ENCODE measurements at places on chromosomes 12 and 14.

GRCh38 chr14:103656031-103656755 is 27.2 kb downstream of the KLC1 start:
- no peak for DNase-seq

- DNase-seq = no peak
Measured at GRCh38 chr12:115597157-115597712, 680.3 kb downstream of the MED13L start.

DNA sequence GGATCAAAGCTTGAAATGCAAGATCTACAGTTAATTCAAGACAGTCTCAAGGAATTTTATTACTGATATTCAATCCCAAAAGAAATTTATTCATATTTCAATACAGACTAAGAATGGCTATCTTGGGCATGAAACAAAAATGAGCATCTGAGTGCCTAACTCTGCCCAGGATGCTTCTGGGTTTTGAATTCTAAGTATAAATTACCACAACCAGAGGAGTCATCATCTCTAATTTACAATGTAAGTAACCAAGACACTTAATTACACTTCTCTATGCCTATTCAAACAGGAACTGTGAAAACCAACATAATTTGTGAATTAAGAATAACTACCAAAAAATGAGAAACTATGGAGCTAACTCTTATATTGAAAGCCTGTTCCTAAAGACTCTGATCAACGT is 14.1 kb downstream of the OSBPL8 start:
- DNase-seq = no peak

DNA sequence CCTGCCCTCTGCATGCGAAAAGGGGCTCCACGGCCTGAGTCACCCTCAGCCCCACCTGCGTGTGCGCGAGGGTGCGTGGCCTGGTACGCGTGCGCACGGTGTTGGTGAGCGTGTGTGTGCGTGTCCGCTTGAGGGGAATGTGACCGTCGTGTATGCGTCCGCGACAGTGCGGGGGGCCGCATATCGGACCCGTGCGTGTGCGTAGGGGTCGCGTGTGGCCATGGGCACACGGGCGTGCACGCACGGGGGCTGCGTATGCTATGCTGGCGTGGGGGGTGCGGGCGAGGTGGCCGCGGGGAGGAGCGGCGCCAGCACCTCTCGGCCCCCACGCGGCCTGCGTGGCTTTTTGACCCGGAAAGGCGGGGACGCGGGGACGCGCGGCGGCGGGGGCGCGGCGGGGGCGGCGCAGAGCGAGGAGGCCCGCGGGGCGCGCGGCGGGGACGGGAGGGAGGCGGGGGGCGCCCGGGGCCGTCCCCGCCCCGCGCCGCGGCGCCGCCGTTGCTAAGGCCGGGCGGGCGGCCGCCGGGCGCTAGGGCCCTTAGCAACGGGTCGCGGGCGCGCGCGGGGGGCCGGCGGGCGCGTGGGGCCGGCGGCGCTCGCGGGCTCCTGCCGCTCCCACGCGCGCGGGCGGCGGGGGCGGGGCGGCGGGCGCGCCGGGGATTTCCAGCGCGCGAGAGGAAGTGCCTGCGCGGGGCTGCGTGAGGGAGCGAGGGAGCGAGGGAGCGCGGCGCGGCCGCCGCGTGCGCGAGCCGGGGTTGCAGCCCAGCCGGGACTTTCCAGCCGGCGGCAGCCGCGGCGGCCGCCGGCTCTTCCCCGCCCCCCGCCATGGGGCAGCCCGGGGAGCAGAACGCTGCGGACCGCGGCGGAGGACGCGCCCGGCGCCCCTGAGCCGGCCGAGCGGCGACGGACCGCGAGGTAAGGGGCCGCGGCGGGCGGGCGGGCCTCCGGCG is at the start of gene TRAF3:
TRAF3 (plus strand) TSS at position 689 of the 950 bp plus-strand sequence. CDS start 92,753 bp downstream, outside the sequence.
- DNase-seq = peak; percentile 88

DNA sequence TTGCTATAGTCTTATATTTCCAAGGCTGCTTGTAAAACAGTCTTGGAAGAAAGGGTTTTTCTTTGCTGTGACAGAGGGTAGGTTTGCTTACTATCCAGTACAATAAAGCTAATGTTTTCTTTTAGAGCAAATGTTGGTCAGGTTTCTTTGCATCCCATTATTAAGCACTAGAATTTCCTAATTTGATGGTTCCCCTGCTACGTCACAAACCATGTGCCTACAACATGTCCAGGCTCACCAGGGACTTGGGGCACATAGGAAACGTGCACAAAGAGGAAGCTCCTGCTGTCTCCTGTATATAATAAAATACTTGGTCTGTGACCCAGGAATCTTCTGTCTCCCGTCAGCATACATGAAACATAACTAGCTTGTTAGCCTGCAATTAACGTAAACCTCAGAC is 486.3 kb upstream of the LRFN5 start:
- DNase-seq = no peak

DNA sequence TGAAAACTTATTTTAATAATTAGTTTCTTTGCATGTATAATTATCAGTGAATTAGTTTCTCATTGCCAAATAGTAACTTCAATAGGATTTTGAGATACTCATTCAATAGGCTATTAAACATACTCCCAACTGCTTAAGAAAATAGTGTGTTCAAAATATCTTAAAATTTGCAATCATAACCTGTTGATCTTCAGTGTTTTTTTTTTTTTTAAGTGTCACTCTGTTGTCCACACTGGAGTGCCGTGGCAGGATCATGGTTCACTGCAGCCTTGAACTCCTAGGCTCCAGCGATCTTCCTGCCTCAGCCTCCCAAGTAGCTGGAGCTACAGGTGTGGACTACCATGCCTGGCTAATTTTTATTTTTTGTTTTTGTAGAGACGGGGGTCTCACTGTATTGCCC is 1.5 kb upstream of the YARS2 start:
- DNase-seq = no peak

DNA sequence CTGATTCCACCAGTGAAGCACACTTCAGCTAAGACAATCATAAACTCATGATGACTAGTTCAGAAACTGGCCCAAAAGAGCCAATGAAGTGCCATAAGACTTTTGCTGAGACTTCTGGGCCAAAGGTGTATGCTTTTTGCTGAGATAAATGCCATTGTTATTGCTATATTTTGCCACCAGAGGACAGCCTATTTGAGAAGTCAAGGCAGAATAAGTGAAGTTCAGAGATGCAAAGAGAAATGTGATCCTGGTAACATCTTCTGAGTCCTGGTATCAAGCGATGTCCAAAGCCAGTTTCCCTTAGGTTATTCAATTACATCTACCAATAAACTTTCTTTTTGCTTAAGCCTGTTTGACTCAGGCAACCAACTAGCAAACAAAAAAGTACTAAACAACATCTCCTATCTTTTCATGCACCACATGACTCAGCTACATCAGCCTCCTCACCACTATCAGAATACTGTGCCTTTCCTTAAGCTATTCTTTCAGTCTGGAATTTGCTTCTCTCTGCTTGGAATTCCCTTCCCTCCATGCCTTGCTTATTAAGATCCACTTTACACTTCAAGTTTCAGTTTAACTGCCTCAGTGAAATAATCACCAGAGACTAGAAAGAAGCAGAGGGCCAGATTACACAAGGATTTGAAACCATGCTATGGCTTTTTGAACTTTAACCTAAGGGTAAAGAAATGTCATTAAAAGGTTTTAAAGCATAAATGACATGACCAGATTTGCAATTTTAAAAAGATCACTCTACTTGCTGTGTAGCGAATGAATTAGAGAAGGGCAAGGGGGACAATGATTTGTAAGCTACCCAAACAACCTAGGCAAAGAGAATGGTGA is 14.0 kb downstream of the CRY1 start:
- no peak for DNase-seq

GRCh38 chr12:65122703-65123102 is 1.6 kb upstream of the WIF1 start:
- no peak for DNase-seq

GRCh38 chr12:16096273-16096849 is 181.1 kb downstream of the SLC15A5 start:
- DNase-seq = no peak

GRCh38 chr12:65656891-65657351 is 167.4 kb upstream of the HMGA2 start:
- DNase-seq = no peak

GRCh38 chr12:53484686-53485575 is 14.3 kb downstream of the MAP3K12 start:
- no peak for DNase-seq

- peak; percentile 92 for DNase-seq
Measured at GRCh38 chr12:76558684-76559399, 729 bp downstream of the OSBPL8 start.

GRCh38 chr12:62621101-62621638 is 154.5 kb downstream of the MON2 start:
- DNase-seq = no peak

- DNase-seq = no peak
Measured at GRCh38 chr14:29857551-29857950, 70.1 kb downstream of the PRKD1 start.

- DNase-seq = peak; percentile 46
Measured at GRCh38 chr12:6452245-6452943, 552 bp downstream of the TAPBPL start.

DNA sequence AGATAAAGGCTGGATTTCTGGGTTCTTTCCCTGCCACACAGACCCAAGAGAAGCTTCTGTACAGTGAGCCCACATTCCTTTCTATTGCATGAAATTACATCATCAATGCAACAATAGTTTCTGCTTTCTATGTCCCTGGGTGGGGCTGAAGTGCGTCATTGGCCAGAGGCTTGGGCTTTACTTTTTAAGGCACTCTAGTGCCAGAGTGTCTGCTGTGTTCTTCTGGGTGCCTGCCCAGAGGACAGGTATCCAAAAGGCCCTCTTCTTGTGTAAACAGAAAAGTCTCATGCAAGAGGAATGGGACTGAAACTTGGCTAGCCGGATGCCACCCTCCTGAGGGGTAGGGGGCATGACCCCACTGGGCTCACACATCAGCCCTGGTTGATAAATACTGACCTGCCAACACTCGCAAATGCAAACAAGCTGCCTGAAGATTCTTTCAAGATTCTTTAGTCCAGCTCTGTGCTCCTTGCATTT is 5.9 kb downstream of the KRT86 start:
- DNase-seq = peak; percentile 5

- DNase-seq = no peak
Measured at GRCh38 chr14:29885988-29886387, 41.7 kb downstream of the PRKD1 start.

DNA sequence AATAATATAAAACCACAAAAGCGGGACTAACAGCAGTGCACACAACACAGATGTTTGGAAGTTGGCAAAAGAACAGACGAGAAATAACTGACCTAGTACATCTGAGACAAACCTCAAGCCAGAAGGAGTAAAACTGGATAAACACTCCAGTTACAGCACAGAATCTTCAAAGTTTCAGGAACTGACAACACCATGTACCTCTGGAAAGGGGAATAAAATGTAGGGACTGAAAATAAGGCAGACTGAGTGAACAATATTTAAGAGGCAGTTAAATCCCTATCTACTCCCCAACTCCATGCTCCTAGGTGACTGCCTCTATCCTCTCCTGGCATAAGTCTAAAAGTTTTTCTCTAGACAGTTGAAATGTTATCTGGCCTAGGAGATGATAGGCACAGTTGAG is 57.9 kb downstream of the ZFYVE21 start:
- DNase-seq = no peak

GRCh38 chr14:33290641-33291040 is 352.0 kb downstream of the NPAS3 start:
- no peak for DNase-seq

GRCh38 chr12:93902736-93903562 is 225.8 kb downstream of the CRADD start:
- DNase-seq = no peak

DNA sequence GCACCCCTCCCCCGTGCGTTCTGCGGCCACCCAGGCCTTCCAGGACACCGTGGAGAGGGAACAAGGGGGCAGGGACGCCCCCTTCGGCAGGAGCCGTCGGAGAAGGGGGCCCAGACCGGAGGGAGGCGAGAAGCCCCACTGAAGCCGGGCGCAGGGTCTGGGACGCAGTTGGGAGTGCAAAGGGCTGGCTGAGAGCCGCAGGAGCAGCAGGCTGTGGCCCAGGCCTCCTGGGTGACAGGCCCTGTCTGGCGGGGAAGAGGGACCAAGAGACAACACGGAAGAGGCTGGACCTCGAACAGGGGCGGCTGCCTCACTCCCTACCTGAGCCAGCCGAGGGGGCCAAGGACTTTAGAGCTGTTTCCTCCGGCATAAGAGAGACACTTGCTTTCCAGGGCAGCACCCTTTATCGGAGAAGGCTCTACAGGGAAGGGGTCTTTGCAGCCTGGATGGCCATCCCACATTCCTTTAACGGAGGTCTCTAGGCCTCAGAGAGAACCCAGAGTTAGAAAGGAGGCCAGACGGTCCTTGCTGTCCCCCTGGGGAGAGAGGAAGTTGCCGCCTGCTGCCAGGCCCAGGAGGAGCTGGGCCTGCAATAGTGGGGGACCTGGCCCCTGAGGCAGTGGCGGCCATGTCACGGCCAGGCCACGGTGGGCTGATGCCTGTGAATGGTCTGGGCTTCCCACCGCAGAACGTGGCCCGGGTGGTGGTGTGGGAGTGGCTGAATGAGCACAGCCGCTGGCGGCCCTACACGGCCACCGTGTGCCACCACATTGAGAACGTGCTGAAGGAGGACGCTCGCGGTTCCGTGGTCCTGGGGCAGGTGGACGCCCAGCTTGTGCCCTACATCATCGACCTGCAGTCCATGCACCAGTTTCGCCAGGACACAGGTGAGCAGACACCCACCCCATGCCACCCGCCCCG is 1.3 kb downstream of the DTX1 start:
- no peak for DNase-seq

- DNase-seq = peak; percentile 68
Measured at GRCh38 chr14:51093371-51094281, 1.3 kb downstream of the TRIM9 start.

GRCh38 chr12:94586589-94587259 is 63.6 kb downstream of the TMCC3 start:
- no peak for DNase-seq

- DNase-seq = no peak
Measured at GRCh38 chr12:117053597-117054201, 45.5 kb downstream of the TESC start.

- no peak for DNase-seq
Measured at GRCh38 chr14:39264057-39264456, 30.3 kb downstream of the MIA2 start.

- DNase-seq = no peak
Measured at GRCh38 chr14:28656704-28657255, 109.8 kb upstream of the FOXG1 start.

DNA sequence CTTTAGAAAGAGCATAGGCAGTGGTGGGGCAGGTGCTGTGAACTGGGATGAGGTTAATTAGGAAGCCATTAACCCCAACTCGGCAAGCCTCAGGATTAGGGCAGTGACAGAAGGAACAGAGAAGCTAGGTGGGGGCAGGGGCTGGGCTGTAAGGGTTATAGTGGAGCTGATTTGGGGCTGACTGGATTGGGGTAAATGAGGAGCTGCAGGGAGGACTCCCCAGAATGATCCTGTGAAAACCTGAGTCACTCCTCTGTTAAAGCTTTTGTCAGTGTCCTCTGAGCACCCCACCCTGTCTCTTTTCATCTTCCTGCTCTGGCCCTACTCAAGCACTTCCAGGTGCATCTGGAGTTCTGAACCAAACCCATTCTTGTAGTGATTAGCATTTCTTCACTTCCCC is 4.4 kb downstream of the KLC1 start:
- DNase-seq = no peak

- no peak for DNase-seq
Measured at GRCh38 chr14:104101086-104101621, 15.7 kb downstream of the ASPG start.

- DNase-seq = no peak
Measured at GRCh38 chr14:99679111-99679510, 5.0 kb upstream of the CYP46A1 start.

GRCh38 chr12:100737168-100737567 is 57.4 kb upstream of the ANO4 start:
- DNase-seq = no peak

Data from activated naive CD4-positive, alpha-beta T cell treated with anti-CD3 and anti-CD28 coated beads, Interleukin-2, amount 10 ng/mL, durations not matched to agents 7 days and 5 days (primary cell).